AG08396 (cell line): ENCODE measurements at places on chromosomes 1 and 21.

DNA sequence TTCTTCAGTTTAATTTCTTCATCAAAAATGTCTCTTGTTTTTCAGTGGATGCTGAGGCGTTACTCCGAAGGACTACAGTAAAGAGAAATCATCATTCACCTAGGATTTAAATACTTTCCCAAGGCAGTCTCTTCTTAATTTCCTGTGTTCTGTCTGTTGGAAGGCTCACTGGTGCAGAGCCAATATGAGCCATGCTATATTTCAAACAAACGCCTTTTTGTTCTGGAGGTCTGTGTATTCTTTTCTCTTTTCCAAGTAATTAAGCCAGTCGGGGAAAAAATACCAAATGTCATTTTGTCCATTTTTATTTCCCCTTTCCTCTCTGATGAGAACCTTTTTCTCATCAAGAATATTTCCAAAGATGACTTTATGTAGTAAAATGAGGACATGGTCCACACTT lies 206.5 kb downstream of the RWDD3 start:
- no peak for DNase-seq

DNA sequence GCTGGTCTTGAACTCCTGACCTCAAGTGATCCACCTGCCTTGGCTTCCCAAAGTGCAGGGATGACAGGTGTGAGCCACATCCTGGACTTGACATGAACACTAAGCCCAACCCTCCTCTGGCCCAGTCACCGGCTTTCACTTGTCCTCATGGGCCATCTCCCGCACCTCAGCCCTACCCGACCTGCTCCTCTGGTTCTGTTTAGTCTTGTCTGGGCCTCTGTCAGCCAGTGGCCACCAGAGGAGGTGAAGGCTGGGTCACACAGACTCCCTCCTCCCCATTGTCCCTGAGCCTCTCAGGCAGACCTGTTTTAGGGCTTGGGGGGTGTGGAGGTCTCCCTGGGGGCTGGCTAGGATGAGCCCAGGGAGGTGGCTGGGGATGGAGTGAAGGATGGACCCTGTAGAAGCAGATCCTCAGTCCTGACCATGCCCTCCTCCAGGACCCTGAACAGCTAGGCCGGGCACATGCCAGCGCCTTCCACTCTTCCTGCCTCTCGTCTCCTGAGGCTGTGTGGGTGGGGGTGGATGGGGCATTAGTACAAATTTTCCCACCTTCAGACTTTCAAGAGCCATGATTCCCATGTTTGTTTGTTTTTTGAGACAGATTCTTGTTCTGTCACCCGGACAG lies 26.1 kb upstream of the UMODL1 start:
- no peak for DNase-seq

DNA sequence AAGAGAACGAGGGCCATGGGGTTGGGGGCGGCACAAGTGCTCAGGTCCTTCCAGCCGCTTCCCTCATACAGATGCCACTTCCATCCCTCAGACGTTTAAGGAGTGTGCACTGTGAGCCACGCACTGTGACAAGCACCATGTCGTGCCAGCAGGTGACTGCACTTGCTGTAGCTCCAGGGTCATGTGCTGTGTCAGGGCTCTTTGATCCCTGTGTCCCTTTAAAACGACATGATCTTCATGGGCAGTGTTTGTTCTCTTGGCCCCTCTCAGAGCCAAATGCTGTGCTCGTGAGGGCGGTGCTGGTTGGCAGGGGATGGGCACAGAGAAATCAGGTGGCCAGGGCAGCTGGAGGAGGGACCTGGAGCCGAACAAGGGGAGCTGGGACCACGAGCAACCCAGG lies 19.9 kb downstream of the IL10RB start:
- DNase-seq, result no peak

DNA sequence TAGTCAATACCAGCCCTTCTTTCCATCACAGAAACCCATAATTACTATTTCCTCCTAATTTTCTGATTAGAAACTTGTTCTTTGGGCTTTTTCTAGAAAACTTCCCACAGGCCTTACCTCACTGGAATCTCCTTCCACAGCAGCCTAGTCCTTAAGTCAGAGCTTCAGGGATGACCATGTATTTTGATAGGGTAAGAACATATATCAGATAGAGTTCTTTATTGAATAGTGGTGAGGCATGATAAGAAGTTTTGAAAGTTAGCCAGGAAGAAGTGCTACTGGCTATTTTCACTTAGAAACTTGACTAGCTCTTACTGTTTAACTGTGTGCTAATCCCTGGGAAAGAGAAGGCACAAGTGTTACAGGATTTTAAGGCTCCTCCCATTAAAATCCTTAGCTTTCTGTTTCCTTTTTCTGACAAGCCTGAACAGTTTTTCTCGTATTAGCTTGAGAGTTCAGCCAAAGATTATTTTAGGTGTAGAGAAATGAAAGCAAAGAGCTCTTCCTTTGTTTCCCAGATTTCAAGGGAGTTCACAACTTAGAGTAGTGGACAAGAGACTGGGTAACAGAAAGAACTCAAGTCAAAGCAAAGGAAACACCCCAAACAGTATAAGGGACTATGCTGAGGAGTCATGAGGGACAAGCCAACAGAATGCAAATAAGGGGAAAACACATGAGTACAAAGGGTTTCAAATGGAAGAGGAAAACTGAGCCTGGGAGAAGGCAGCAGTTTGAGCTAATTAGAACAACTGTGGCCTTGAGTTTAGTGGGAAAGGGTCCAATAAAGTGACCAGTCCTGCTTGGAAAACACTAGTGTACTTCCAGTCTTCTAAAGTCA lies 37.2 kb upstream of the AIM2 start:
- DNase-seq, result no peak
